Omental fat pad (tissue), 4 donors: ENCODE measurements at places on chromosomes 3 and 15. TPM values are rescaled to one million over a fixed set of nuclear protein-coding genes. Genes with fewer than 3 reads are reported as not detected.

DNA sequence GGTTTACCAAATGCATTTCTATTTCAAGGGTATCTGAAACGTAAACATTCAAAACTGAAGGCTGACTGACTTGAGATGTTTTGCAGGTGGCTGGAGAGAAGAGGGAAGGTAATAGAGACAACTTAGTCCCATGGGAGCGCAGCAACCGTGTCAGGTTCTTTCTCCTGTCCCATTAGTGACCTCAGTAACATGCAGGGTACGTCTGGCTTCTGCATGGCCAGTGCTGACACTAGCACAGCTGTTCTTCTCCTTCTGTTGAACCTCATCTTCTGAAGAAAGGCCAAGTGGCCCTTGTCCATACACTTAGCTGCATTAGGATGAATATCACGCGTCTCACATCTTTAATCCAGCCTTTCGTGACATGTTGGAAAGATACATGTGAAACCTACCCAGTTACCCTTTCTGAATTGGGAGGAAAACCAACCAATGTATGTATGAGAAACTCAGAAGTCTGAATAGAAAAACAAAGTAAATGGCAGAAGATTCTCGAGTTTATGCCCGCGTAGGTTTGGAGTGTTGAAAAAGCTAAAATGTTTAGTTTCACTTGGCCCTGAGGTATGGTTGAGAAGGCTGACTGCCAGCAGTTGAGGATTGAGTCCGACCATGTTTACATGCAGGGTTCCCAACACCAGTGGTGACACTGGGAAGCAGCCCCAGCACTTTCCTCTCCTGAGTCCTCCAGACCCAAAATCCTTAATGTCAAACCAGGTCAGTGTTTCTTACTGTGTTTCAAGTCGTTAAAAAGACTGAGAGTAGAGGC lies 10.3 kb downstream of the NCBP2 start:
- no peak for DNase-seq

DNA sequence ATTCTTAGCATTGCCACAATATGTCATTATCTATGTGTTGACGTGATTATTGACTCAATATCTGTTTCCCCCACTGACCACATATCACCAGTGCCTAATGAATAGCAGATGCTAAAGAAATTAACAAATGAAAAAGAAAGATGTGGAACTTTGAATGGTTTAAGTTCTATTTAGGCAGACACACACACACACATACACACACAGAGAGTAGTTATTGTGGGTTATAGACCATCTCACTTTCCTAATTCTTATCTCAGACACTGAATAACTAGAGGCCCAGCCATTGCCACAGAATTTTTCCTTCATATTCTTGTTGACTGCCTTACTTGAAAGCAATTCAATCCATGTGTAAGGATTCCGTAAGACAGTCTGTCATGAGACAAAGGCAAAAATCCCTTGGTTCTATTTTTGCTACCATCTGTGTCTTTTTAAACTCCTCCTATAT lies 61.9 kb upstream of the PHLDB2 start:
- DNase-seq: no peak

DNA sequence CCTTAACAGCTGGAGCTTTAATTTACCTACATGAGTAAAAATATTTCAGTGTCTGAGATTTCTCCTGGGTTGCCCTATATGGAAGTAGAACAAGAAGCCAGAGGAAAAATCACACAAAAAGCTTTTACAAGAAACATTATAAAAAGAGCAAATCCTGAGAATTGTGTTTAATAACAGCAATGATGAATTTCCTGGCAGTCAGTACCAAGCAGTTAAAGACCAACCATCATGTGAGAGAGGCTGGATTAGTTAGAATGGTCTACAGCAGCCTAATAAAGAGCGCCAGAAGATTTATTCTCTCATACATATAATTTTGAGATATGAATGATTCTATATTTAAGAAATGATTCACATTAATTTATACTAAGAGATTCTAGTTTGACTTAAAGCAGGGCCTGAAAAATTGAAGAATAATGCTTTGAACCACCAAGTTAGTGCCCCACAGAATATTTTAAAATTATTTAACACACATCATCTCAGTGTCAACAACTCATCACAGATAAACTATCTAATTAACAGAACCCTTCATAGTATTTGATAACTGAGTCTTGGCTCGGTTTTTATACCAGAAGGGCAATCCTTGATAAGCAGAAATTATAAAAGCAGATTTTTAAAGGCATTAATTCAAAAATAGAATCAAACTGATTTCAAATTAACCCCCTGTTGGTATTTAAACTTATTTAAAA lies 59.9 kb upstream of the DPH6 start:
- DNase-seq: no peak

DNA sequence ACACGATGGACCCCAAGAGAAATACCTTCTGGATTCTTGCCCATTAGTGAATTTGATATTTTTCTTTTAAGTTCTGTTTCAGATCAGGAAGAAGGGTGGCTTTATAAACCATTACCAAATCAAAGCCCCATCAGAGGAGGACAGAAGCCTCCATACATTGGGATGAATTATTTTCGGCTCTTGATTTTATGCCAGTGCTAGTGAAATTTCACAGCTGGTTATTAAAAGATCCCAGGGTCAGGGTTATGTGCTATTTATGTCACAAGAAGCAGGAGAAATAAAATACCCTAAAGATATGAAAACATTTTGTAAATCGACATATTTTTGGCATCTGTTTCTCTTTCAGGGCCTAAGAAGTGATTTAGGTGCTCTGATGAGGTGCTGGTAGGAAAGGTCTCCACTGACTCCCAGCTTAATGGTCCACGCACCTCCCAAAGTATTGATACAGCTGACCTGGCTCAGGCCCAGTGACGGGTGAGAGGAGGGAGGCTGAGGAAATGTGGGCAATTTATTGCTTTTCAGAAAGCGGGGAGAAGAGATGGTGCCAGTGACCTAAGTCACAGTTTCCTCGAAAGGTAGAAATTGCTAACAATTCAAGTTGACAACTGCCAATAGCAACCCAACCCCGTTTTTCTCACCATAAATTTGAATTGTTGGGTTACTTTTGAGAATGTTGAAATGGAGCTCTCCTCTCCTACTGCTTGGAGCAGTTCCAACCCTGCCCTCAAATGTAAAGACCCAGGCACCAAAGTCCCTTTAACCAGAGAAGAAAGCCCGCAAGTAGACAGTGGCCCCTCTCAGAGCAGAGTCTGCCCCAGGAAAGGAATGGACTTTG lies 315.6 kb upstream of the NR2E3 start:
- DNase-seq: no peak

DNA sequence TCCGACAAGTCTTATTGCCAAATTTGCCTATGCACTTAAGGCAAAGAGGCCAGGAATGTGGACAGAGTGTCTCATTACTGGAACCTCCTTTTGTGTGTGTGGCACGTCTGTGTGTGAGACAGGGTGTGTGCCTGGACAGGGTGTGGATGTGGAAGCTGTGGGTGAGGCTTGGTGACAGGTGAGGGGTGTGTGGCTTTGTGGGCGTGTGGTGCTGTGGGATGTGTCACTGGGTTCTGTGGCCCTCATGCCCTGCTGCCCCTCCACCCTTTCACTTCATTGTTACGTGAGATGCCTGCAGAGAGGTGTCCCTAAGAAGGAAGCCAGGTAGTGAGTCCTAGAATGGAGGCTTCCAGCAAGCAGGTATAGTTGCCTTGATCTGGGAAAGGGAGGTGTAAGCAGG lies 244.0 kb upstream of the CHRNA7 start:
- DNase-seq: no peak

DNA sequence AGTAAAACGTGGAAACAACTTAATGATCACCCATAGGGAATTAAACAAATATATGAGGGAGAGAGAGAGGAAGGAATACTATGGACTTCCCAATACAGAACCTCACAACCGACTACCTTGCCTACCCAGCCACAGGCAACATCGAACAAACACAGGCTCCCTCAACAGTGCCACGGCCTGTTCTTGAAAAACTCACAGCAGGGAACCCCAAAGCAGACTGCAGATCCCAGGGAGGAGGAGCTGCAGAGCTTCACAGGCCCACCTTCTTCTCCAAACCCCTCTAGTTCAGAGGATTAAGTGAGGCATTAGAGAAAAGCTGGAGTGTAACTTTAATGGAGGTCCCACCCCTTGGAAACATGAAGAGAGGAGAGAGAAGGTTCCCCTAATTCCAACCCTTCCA lies 110.2 kb downstream of the ST8SIA2 start:
- DNase-seq: no peak

DNA sequence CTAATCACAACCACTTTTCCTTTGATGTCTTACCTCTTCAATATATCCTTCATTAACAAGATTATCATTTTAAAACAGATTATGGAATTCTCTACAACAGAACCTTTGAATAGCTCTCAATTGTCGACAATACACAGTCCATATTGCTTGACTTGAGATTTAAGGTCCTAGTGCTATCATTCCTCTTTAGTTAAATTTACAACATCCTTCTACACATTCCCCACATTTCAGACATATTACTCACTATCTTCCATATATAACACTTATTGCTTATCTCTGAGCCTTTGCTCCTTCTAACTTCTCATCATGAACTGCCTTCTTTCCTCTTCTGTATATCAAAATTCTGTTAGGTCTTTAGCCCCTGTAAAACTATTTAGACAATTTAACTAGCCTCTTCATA lies 247.0 kb downstream of the STXBP5L start:
- no peak for DNase-seq

- no peak for DNase-seq
Measured at GRCh38 chr3:37753428-37753827, 108.3 kb upstream of the CTDSPL start.

DNA sequence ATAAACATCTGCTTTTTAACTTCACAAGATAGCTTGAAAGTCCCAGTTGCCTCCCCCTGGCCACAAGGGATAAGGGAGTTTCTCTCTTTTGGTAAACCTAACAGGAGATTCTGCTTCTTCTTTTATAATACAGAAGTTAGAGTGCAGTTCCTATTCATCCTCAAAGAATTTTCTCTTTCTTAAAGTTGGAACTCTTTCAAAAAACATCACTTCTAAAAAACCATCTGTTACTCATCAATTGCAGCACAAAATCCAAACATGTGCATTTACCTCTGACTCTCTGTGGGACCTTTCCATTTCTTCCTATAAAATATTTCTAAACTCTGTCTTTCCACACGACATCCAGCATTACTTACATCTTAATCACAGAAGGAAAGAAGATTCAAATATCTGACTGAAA lies 5.1 kb downstream of the DPH6 start:
- no peak for DNase-seq

DNA sequence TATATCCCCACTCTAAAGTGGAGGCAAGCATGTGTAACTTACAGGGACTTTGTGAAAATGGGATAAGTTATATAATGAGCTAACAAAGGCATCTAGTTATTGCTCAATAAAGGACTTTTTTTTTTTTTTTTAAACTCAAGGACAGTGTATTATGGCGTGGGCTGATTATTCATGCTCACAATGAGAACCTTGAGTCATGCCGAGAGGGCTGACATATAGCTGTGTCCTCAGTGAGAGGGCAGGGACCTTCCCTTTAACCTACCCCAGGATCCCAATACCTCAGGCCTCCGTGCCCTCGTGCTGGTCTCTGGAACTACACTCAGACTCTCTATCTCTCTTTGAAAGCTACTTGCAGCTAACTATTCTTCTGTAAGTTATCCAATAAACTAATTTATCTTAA lies 319.9 kb upstream of the ICE2 start:
- no peak for DNase-seq

The CIDEC gene
- total RNA-seq: 318 TPM

The A4GNT gene
- not detected for total RNA-seq

The CCDC174 gene
- total RNA-seq: 28.1 TPM
